Mammary epithelial cell (primary cell): ENCODE measurements at places on chromosomes 11 and 22. TPM values are rescaled to one million over a fixed set of nuclear protein-coding genes. Genes with fewer than 3 reads are reported as not detected.

DNA sequence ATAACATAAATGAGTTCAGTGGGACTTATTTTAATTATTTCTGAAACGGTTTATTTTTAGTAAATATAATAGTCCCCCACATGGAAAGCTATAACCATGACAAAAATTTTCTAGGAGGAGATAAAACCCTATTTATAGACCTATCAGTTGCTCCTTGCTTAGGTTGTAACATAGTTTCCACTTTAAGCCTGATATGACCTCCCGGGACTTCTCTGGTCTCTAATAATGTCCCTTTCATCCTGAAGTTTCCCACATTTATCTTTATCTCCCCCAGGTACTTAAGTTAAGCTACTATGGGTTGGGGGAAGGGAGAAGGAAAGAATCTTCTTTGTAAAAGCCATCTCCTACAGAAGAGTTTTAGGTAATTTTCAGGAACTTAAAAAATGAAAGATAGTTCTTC lies 117.7 kb downstream of the RBFOX2 start:
- no peak for DNase-seq

The ANKK1 gene
- 1.5 TPM in 2 replicates for total RNA-seq

- no peak for DNase-seq
Measured at GRCh38 chr11:12606597-12606996, 67.6 kb upstream of the TEAD1 start.

- no peak for DNase-seq
Measured at GRCh38 chr11:2401436-2401984, 960 bp downstream of the TSSC4 start.

The POU2AF2 gene
- total RNA-seq = not detected in 2 replicates

DNA sequence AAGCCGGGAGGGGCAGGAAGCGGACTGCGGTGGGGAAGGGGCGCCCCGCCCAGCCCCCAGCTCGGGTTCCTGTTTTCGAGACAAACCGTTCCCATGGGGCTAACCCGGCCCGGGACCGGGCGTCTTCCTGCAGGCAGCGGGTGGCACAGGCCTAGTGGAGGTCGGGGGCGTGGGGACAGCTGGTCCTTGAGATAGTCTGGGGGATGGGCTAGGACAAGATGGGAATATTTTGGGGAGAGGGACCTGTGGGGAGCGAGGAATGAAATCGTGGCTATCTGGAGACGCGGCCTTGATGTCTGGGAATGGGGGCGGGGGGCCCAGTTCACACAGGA lies 1.2 kb upstream of the RASGRP2 start:
- DNase-seq = no peak

The OR5T2 gene
- total RNA-seq = not detected

The INPP5J gene
- total RNA-seq = 0.50 TPM

The AGBL2 gene
- 2.0 and 2.3 TPM in 2 replicates for total RNA-seq

DNA sequence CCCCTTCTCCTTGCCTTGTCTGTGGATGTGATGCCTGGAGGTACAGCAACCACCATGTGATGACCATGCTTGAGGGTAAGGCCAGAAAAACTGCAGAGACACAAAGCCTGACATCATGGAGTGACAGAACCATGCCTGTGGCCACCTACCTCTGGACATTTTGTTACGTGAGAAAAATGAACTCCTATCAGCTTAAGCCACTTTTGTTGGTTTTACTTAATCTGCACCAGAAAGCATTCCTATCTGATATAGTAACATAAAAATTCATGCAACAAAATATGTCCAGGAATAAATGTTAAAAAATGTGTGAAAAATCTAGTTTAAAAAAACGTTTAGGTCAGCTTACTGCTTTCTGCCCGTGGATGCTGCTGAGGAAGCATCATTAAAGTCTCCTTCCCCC lies 42.6 kb upstream of the P4HA3 start:
- no peak for DNase-seq

GRCh38 chr22:24541681-24542515 lies 13.0 kb downstream of the GUCD1 start:
- DNase-seq = no peak
